ENCODE measurements at places on chromosomes 1 and 21.

DNA sequence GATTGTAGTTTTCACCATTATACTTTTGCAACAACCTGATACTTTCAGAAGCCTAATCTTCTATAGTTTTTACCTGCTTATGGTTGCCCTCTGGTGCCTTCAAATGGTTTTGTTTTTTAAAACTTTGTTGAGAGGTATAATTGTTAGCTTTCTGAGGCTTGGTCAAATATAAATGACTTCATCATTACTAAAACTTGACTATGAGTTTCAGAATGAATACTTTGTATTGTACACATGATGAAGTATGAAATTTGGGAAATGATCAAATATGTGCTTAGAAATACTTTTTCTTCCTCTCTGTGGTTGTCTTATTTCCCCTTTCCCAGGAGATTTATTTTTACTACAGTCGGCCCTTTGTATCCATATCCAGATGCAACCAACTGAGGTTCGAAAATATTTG, 151.8 kb upstream of the B3GALT2 start:
- DNase-seq = no peak

GRCh38 chr1:29523576-29523975, 287.3 kb downstream of the PTPRU start:
- no peak for DNase-seq

DNA sequence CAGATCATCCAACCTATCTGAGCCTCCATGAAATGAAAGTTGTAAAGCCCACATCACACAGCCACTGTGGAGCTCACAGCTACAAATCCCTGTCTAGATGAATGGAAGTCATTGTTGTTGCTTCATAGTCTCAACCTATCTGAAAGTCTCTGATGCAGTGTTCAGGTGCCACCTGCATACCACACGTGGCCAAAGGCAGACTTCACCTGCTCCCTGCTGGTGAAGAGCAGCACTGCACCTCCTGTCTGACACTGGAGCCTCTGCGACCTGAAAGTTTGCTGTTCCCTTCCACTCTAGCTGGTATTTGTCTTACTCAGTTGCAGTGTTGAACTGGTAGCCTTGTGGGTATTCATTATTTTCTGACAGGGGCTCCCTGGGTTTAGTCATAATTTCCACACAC, 18.4 kb downstream of the LORICRIN start:
- DNase-seq = peak; percentile 64

DNA sequence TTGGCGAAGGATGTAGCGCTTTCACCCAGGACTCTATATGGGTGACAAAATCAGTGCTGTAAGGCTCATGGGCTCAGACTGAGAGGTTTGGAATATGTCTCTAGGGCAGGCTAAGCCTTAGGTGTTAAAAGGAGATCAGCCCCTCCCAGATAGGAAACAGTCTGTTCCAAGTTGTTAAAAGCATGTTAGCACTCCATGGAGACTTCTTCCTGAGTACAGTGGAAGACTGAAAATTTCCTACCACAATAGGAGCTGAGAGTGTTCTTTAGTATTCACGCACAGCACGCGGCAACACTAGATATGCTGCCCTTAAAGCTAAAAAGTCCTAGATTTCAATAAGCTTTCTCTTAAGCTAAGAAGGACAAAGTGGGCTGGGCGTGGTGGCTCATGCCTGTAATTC, 122.1 kb downstream of the TRABD2B start:
- no peak for DNase-seq

DNA sequence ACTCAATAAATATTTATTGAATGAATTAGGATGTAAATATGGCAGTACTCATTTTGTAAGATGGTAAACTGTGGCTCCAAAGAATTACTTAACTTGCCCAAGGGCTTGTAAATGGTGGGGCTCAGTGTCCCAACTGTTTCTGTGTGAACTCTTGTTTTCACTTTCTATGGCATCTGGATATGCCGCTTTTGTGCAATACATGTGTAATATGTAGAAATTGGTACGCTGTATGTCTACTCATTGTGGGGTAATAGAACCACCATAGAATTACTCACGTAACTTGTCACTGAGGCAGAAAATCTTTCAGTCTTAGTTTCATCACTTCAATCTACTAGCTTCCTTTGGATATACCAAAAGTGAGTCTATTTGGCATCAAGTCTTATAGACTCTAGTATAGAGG, 977 bp downstream of the PRPF3 start:
- DNase-seq = no peak

GRCh38 chr1:107877745-107878144, 87.2 kb downstream of the VAV3 start:
- DNase-seq = no peak

DNA sequence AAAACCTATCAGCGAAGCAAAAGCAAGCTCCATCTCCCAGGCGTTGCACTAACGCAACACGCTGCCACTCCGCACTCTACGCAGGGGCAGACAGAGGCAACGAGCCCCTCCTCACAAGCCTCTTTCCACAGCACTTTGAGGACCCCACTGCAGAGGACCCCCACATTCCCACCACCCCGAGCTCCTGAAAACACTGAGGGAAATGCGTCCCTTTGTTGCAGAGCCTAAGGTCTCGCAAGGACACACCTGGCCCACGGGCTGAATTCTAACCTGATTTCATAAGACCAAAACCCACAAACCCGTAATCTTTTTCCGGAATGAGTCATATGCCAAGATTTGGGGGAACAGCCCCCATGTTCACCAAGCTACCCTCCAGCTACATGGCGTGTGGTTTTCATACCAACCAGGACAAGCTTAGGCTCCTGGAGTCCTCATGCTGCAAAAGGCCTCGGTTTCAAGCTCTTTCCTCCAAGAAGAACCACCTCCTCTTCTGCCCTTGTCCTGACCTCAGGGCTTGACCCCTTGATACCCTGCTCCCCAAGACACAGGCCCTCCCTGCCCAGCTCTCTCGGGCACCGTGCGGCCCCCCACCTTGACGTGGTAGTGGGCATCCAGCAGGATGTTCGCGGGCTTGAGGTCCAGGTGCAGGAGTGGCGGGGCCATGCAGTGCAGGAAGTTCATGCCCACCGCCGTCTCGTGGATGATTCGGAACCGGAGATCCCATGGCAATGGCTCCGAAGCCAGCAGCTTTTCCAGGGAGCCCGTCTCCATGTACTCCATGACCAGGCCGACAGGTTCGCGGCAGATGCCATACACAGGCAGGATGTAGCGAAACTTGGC, 10.7 kb downstream of the RIPK4 start:
- no peak for DNase-seq

GRCh38 chr1:98030976-98031375, 110.1 kb upstream of the DPYD start:
- no peak for DNase-seq

GRCh38 chr1:177282976-177283375, 112.2 kb downstream of the BRINP2 start:
- DNase-seq = no peak

GRCh38 chr1:154466921-154467417, 35.0 kb upstream of the TDRD10 start:
- no peak for DNase-seq

GRCh38 chr1:186456729-186457255, 4.1 kb downstream of the PDC start:
- DNase-seq = no peak

DNA sequence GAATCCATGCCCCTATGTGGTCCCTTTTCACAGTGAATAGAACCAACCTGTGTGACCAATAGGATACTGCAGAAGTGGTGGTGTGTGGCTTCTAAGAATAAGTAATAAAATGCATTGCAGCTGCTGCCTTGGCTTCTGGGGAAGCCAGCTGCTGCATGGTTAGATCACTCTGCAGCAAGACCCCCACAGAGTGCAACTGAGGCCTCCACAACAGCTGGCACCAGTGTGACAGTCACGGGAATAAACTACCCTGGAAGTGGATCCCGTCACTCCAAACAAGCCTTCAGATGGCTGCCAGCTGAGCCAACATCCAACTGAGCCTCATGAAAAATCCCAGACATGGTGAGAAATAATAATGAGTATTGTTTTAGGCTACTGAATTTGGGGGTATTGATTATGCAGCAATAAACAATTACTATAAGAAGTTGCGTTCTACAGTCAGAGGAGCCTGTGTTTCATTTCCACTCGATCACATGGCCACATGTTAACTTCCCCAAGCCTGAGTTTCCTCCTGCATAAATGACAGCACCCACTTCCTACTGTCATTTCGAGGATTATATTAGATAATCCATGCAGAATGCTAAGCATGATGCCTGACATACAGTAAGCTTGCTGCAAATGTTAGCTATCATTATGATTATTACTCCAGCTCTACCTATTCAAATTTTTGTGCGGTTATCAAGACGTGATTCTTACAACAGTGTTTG, 20.8 kb upstream of the COG2 start:
- DNase-seq = no peak

DNA sequence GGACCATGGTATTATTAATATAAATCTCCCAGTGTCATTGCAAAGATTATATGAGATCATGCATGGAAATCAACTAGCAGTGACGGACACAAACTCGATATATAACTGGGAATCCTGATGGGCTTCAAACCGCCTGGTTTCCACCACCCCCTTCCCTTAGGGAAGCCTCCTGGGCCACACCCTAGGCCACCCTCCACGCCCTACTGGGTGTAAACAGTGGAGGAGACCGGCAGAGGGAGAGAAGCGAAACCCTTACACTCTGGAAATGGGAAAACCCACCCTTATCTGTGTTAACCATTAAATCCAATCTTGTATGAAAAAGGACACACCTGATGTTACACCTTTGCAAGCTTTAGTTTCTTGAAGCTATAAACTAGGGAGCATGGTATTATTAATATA, 595 bp upstream of the ZNHIT6 start:
- DNase-seq = no peak

- DNase-seq = no peak
Observed at GRCh38 chr1:221440658-221441057, 301.2 kb downstream of the DUSP10 start.

- DNase-seq = no peak
Observed at GRCh38 chr1:89546082-89546889, 21.7 kb downstream of the LRRC8B start.

DNA sequence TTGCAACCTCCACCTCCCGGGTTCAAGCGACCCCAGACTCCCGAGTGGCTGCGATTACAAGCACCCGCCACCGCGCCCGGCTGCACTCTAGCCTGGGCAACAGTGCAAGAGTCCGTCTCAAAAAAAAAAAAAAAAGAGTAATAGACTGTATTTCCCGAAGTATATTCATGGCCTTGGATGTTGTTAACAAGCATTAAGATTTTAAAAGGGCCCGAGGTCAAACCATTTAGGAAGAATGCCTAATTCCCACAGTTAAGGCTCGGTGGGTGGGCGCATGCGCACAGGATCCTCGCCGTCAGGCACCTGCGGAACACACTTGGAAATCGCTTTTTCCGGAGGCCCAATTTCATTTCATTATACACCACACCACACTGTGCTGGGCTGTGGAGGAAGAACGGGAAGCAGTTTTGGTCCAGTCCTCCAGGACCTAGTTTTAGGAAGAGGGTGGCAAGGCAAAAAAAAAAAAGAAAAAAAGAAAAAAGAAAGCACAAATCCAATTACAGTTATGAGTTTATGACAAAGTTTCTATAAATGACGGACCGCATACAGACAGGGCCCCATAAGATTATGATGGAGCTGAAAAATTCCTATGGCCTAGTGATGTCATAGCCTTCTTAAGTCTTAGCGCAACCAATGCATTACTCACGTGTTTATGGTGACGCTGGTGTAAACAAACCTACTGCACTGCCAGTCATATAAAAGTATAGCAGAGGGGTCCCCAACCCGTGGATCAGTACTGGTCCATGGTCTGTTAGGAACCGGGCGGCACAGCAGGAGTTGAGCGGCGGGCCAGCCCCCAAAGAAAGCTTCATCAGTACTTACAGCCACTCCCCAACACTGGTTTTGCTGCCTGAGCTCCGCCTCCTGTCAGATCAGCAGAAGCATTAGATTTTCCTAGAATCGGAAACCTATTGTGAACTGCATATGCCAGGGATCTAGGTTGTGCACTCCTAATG, 38.2 kb downstream of the H3-3A start:
- no peak for DNase-seq

GRCh38 chr1:66938613-66939012, 13.8 kb downstream of the MIER1 start:
- no peak for DNase-seq

DNA sequence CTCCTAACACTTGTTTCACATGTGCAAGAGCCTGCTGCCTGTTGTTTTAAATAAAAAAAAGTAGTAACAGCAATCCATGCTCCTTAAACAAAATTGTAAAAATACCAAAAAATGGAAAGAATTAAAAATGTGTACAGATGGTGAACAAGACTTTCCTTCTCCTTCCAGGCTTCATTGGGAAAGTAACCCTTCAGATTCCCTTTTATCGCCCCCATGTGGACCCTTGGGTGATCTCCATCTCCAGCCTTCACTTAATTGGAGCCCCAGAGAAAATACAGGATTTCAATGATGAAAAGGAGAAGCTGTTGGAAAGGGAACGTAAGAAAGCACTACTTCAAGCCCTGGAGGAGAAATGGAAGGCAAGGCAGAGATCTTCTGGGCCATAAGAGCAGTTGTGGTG, 14.2 kb downstream of the VPS13D start:
- DNase-seq = no peak

- no peak for DNase-seq
Observed at GRCh38 chr21:35753308-35753707, 307.0 kb downstream of the SETD4 start.

DNA sequence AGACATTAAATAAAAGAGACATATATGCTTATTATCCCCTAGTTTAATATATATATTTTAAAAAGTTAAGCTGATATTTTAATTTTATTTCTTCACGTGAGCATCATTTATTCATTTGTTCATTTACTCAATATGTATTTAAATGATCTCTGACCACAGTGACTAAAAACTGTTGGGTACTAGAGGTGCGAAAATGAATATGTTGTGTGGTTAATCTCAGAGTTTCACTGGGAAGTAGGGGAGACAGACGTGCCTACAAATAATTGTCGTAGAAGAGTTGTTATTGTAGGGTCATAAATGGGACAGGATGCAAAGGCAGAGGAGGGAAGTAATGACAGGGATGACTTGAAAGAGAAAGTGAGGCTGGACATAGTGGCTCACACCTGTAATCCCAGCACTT, 213.0 kb upstream of the CACYBP start:
- DNase-seq = no peak

DNA sequence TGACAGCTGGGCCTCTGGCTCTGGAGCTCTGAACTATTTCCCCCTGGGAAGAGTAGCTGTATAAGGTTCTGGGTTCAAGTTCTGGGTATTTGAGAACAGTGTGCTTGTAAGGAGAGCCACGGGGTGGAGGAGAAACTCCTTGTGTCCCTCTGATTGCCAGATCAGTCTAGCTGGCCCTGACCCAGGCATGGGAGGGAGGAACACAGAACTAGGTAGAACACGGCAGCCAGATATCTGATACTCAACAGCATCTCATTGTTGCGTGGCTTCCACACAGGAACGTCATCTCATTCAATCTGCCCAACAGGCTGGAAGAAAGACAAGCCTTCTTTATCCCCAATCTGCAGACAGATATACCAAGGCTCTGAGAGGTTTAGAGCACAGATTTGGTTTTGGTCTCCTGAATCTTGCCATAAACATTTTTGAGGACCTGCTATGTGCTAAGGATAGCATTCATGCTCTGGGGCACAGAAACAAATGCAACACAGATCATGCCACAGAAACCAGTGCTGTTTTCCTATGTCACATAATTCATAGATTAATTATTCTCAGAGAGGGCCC, 83.8 kb downstream of the PLXNA2 start:
- DNase-seq = no peak

Data from iPS DF 19.7 (cell line).